NT2/D1 (cell line): ENCODE measurements at places on chromosomes 2 and 18.

DNA sequence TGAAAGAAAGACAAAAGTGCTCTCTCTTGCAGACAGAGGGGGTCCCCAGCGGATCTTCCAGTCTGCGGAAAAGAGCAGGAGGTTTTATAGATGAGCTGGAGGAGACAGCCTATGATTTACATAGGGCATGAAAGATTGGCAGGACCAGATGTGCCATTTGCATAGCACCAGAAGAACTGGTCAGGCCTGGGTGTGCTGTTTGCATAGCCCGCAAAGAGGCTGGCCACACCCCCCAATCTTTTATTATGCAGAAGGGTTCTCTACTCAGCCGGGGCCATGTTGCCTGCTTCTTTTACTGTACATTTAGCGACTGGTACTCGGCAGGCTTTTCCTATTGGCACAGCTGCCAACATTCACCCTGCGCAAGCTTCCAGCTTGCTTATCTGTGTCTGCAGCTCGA is 317.6 kb downstream of the GALR1 start:
- no peak for DNase-seq

GRCh38 chr2:202378662-202379358 is 2.7 kb downstream of the BMPR2 start:
- DNase-seq, result no peak

GRCh38 chr2:155980941-155981560 is 351.5 kb downstream of the NR4A2 start:
- DNase-seq, result no peak

DNA sequence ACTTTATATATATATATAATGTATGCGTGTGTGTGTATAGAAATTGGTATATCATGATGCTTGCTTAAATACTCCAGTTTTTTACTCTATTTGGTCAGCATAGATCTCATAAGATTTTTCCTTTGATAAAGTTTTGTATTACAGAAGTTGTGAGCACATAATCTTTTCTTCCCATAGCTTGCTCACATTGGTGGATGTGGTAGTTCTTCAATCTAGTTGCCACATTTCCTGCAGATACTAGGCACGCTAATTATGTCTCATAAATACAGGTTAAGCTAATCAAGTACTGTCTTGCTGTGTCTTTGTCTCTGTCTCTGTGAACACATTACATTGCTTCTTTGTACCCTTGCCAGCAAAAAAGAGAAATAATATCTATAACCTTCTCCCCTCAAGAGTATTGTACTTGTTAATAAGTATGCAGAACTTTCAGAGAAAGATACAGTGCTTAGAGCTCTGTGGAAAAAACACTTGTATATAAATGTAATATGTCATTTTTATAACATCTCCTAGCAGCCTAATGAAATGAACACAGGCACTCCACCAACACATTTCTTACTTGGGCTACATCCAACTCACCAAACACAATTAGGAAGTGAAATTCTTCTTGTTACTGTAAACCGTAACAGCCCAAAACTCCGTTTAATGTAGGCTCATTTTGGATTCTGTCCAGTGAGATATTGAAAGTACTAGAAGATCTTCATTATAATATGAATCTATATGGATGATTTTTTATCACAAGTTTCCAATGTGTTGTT is 306.7 kb upstream of the SLC8A1 start:
- DNase-seq, result no peak

GRCh38 chr18:22169011-22169888 is at the start of gene GATA6:
Gene GATA6, plus strand, starts transcription at chr18:22169589. Its CDS starts 1,556 bp downstream, at chr18:22171145.
- DNase-seq, result no peak

DNA sequence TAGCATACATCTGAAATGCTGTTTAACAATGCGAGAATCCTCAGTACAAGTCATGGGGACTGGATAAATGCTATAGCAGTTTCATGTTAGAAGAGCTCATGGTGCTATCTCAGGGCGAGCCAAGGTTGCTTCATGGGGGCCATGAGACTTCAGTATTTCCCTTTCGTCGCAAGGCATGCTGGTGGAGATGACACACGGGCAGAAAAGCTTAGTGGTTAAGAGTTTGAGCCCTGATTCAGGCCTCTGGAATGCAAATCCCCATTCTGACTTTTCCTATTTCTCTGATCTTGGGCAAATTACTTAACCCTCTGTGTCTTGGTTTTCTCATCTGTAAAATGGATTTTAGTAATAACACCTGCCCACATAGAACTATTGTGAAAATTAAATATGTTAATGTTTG is 57.4 kb upstream of the EPHA4 start:
- no peak for DNase-seq

DNA sequence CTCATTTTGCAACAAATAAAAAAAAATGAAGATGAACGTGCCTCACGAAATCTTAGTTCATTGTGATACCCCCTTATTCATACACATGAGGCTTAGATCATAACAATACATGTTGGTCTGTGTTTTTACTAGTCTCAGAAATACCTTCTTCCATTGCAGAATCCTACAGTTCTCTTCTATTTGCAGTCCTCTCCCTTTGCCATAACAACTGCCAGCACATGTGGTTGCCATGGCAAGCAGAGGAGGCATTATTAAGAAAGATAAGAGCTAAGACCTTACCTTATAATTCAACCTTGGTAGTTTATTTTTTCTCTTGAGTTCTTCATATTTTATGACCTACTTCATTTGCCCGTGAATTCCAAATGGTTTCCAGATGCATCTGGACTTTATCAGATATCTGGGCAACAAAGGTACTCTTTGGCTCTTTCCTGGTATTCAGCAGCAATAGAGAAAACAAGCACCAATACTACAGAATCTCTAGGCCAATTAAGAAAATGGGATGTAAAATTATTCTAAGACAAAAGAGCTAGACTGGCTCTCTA is 524.0 kb downstream of the CMPK2 start:
- no peak for DNase-seq

DNA sequence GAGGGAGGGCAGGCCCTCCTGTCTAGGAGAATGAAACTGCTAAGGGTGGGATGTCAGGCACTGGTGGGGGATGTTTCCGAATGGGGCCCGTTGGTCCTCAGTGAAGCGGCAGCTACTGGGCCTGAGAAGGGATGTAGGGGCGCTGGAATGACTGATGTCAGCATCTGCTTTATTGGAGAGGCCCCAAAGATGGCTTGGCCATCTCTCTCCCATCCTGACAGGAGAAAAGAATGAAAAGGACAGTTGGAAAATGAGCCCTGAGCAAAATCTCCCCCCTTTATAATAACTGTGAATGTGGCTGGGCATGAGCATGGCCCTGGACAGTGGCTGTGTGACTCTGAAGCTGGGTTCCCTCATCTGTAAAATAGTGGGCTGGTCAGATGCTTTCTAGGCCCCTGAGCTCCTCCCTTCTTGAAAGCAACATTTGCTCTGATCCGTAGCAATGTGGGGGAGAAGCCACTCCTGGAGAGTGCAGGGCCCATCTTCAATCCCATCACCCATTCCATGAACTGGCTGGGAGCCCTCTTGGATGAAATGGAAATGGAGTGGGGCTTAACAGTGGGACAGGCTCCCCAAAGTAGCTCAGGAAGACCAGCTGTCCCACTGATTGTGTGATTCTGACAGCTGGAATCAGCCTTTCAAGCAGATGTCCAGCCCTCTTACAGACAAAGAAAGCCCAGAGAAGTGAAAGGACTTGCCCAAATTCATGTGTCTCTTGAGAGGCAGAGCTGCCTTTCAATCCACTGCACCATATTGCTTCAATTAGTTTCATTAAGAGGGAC is 232.7 kb upstream of the SMAD2 start:
- DNase-seq, result no peak

DNA sequence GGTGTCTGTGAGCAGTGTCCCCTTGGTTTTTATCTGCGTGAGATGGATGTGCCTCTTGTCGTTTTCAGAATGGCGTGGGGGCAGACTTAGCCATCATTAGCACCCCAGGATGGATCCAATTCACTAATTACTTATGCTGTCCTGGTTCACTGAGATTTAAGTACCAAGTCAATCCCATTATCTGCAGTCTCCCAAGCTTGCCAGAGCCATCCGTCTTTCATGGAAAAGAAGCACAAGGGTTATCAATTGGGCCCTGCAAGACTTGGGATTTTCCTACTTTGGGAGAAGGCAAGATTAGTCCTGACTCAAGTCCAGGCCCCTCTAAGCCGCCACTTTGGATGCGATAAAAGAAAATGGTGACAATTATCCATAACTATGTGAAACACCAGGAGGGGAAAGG is 404.0 kb downstream of the TMEM182 start:
- DNase-seq, result no peak

GRCh38 chr18:24397131-24397693 is 412 bp downstream of the OSBPL1A start:
- DNase-seq, result no peak

DNA sequence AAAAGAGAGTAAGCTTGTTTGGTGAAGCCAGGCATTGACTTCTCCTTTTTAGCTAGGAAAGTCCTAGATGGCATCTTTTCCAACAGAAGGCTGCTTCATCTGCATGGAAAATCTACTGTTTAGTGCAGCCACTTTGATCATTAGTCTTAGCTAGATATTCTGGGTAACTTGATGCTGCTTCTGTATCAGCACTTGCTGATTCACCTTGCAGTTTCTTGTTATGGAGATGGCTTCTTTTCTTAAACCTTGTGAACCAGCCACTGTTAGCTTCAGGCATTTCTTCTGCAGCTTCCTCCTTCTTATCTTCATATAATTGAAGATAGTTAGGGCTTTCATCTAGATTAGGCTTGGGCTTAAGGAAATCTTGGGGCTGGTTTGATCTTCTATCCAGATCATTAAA is 639.7 kb downstream of the TDRD15 start:
- peak; percentile 56 for DNase-seq

DNA sequence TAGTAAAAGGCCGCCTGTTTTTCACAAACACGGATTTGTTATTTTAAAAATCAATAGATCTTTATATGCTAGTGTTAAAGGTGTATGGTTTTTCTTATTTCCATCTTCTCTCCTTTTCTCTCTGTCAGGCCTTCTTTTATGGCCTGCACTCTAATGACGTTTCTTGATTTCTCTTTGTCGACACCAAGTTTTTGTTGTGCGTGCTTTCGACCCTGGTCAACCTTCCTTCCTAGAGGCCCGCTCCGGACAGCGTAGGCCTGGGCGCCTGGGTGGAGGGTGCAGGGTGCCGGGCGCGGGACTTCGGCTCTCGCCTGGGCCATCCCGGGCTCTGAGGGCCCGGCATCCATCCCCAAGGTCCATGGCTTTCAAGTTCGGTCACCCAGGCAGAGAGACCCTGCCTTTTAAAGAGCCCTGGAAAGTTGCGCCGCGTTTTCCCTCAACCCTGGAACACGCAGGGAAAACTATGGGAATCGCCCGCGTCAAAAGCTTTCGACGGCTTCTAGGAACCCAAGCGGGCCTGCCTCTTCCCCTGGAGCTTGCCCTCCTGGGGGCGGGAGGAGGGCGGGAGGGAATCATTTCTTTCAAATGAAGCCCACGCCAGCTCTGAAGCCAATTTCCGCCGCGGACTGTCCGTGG is 4.1 kb upstream of the SATB2 start:
- DNase-seq, result no peak

DNA sequence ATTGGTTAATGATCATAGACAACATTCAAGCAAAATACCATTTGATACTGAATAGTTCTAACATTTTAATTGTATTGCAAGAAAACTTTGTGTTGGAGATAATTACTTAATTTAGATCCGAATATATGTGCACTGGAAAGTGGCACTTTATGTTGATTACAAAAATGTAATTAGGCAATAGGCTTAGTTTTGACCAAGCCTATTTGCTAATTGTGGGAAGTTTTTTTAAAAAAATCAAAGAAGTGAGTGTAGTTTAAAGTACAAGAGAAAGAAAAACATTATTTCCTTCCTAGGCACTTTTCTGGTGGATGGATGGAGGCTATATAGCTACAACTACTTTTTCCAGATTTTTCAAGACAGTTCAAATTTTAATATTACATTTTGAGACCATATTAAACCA is 18.3 kb upstream of the PELI1 start:
- DNase-seq, result no peak

DNA sequence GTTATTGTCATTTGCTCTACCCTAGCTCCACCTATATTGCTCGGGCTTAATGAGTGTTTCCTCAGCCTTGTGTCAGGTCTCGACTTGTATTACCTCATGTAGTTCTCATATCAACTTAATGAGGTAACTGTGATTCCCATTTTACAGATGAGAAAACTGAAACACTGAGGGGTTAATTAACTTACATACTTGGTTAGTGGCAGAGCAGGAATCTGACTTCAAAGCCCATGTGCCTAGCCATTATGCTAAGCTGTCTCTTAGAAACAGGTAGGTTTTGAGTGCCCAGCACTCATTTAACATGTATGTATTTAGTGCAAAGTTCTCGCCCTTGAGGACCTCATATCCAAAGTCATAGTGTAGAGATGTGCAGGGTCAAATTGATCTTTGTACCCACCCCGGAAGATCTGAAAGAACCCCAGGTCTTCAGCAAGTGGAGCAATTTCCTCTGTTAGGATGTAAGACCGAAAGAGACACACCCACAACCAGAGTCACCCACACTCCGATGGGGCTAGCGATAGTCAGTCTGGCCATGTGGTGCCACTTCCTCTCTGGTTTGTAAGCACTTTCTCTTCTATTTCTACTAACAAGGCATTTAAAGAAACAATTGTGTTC is 121.0 kb upstream of the SLC39A10 start:
- no peak for DNase-seq

DNA sequence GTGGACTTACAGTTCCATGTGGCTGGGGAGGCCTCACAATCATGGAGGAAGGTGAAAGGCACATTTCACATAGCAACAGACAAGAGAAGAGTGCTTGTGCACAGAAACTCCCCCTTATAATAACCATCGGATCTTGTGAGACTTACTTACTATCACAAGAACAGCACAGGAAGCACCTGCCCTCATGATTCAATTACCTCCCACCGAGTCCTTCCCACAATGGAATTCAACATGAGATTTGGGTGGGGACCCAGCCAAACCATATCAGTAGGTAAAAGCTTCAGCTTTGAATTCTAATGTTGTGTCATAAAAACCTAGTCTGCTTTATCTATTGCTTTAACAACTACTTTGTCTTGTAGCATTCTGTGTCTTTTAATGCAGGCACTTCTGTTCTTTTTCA is 140.4 kb upstream of the PIK3C3 start:
- no peak for DNase-seq

DNA sequence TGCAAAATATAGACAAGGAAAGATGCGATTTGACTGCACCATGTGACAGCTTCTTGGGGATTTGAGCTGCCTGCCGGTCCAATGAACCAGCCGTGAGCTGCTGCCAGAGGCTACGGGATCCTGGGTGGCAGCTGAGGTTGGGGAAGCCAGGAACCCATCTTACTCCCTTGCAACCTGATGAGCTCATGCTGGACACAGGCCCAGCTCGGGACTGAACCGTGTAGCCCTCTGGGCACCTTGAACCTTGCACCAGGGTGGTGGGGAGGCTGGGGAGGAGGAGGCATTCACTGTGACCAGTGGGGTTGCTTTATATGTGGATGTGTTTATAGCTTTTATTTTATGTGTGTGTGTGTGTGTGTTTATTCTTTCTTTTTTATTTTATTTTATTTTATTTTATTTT is 9.1 kb downstream of the ALPI start:
- no peak for DNase-seq

- DNase-seq, result no peak
Measured at GRCh38 chr2:216635171-216635570, 2.0 kb downstream of the IGFBP2 start.

DNA sequence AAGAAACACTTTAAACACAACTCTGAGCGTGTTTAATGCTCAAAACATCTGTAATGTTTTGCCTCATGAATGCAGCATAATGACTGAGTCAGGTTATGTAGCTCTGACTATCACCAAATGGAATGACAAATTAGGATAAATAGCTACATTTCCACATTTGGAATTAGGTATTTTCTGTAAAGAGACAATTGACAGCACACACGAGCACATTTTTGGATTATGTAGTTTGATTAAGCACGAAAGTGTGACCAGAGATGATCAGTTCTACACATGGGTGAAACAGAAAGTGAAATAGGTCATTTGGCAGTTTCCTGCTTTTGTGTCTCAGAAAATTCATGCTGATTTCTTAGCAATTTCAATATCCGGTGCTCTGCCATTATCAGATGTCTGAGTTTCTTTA is 29.0 kb downstream of the LPIN1 start:
- DNase-seq, result no peak
